ENCODE measurements at places on chromosomes 12 and 14.

DNA sequence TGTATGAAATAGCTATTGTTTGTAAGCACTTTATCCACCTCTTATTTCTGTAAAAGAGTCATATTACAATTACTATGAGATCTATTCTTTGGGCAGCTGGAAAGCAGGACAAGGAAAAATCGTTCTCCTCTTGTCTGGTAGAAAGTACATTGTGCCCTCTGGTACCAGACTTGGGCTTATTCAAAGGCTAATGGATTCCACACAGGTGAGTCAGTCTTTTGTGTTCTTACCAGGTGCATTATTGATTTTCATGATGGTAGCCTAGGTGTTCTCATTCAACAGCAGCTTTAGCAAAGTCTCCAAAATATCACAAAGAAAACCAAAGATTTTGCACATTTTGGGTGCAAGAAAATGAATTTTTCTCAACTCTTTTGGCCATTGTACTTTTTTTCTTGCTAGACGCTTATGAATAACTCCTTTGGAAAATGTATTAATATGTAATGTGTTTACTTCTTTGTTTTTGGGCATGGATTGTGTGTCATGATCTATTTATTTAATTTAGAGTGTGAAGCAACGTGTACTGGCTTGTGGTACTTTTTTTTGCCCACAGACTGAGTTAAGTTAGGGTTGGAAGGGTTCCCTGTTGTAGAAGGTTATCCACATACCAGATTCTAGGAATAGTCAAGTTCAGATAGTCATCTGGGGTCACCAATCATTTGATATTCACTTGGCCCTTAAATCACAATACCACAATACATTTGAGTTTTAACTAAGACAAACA is 26.2 kb downstream of the MNAT1 start:
- DNase-seq, result no peak

DNA sequence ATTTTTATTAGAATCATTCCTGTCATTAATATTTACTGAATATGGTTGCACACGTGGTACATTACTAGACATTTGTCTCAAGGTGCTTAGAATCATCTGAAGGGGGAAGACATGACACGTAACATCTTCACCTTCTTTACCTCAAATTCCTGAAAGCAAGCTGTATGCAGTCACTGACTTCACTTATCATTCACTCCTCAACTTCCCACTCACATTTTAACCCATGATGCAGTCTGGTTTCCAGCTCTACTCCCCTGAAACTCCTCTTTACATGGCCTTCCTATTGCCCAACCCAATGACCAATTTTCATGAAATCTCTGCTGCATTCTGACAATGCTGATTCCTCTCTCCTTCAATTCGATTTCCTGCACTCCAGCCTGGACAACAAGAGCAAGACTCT is 5.8 kb upstream of the PSMC6 start:
- no peak for DNase-seq

- no peak for DNase-seq
These were observed 90.9 kb upstream of the CCDC196 start for GRCh38 chr14:66395300-66395699.

DNA sequence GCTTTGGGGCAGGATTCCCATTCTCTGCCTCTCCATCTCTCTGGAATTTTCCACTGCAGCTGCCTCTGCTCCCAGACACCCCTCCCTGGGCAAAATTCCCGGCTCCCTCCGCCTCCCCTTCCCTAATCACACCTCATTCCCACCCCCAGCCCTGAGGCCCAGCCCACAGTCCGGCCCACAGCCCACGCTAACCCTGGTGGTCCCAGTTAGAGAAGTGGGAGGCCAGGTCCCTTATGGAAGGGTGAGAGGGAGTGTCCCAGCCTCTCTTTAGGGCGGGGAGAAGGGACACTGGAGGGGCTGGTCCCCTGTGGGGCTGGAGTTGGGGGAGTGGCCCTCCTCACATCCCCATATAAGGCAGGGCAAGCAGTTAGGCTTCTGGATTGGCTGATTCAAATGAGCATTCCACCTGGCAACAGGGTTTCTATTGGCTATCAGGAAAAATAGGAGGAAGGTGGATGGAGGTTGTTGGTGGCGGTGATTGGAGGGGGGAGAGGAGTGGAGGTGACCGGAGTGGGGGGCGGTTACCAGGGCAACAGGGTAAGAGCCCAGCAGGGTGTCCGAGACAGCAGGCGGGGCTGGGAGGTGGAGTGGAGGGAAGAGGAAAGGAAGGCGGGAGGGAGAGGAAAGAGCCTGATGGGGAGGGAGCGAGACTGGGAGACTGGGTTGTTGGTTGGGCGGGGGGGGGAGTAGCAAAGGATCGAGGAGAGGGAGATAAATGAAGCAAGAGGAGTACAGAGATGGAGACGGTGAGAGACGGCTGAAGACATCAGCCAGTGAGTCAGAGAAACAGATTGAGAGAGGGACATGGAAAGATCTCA is 1.9 kb upstream of the PTMS start:
- DNase-seq, result peak; percentile 95

GRCh38 chr14:104865631-104866441 is 768 bp downstream of the CEP170B start:
- DNase-seq, result peak; percentile 17

GRCh38 chr14:51185754-51186153 is 54.3 kb upstream of the TMX1 start:
- DNase-seq, result no peak

DNA sequence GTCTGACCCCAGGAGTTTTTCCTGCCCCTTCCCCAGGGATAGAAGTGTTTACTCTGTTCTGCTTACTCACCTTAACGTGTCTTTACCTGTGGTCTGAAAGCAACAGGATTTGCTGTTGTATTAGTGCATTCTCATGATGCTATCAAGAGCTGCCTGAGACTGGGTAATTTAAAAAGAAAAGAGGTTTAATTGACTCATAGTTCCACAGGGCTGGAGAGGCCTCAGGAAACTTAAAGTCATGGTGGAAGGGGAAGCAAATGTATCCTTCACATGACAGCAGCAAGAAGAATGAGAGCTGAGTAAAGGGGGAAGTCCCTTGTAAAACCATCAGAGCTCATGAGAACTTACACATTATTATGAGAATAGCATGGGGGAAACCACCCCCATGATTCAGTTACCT is 240.4 kb downstream of the SNAPC1 start:
- DNase-seq, result no peak

GRCh38 chr12:108211157-108211556 is 82.1 kb downstream of the WSCD2 start:
- no peak for DNase-seq

Measured in putamen (tissue), 1 donor.